ENCODE measurements at places on chromosomes 3 and 15. TPM values are rescaled to one million over a fixed set of nuclear protein-coding genes. Genes with fewer than 3 reads are reported as not detected.
A peak's percentile ranks its signal among the peaks of the same experiment; 100 is the strongest.

DNA sequence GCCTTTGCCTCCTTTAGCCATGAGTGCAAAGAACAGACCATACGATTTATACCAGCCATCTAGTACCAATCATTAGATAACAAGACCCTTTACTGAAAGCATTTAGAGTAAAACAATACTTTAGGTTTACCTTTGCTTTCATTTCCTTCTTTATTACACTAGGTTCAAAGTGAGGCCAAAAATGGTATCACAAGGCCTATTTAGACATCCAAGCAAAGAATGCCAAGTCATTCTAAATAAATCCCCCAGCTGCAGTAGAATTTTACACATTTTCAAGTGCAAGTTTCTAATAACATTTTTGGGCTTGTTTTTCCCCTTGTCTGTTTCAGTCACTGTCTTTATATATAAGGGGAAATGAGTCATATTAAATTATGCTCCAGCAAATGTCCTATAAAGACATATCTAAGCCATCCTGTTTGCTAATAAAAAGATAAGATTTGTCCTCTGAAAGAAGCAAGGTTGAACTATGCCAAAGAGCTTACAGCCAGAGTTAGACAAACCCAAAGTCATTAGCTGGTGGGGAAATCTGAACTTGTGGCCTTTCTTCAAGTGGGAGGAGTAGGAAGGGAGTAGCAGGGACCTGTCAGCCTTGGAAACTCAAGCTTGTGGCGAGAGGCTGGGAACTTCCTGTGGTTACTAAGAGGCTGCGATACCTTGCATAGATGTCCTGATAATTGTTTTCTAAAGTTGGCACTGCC is 232.7 kb downstream of the MECOM start:
- no peak for DNase-seq

The MYL3 gene
- not detected for total RNA-seq

GRCh38 chr15:74750751-74751150 is 2.1 kb downstream of the CYP1A2 start:
- no peak for DNase-seq

The SNTN gene
- not detected for total RNA-seq

DNA sequence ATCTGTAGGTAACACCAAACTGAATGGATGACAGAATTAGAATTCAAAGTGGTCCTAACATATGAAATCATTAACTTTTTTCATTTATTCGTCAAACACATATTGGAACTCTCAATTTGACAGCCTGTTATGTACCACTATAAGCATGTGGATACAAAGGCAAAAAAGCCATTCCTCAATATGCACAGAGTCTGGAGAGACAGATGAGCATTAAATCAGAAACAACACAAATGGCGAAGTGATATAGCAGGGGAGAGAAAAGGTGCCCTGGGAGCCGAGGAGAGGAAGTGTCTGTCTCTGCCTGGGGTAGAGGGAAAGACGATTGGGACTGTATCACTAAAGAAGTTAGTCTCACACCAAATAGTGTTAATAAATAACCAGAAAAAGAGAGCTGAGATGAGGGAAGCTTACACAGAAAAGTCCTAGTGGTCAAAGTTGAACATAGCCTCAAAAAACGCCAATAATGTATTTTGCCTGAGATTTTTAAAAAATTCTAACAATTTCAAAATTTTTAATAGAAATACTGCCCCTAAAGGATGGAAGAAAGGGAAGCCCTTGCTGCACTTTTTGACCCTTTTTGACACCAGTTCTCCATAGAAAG is 417.5 kb downstream of the TUSC7 start:
- no peak for DNase-seq

The TRH gene
- total RNA-seq, result not detected

DNA sequence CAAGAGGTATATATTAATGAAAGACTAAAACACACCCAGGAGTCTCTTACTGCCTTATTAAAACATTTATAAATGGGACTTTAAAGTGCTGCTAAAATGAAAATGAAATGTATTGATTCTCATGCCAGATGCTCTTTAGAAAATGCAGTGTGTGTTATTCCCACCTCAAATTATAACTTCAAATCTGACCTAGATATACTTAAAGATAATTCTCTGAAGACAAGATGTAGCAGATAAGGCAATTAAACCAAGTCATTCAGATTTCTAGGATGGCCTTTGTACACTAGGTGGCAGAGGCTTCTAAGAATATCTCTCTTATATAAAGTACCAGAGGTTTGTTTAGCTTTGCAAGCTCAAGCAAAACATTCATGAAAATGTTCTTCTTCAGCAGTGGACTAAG is 26.9 kb upstream of the GOLGA8B start:
- no peak for DNase-seq

DNA sequence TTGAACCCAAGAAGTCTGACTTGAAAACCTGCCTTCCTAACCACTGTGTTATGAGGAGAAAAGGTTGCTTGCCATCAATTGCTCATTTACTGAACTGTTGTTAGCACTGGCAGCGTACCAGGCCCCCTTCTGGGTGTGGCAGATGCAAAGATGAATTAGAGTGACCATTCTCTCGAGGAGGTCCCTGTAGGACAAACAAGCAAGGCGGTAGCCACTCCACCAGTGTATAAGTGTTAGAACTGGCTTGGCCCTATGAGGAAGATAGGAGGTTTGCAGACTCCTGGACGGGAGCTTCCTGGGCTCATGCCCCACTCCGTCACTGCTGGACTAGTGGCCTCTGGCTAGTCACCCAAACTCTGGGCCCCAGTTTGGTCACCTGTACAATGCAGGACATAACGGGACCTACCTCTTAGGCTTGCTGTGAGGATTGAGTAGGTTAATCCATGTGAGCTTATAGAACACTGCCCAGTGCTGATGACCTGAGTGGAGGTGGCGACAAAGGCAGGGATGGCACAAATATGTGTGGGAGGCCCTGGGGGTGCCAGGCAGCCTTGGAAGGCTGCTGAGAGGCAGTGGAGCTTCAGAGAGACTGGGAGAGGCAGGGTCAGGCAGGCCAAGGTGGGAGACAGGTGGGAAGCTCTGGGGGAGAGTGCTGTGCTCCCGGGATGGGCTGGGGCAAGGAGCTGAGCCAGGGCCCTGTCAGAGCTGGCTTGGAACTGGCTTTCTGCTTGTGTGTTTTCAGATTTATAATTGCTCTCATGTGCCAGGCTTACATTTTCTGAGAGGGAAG is 145.9 kb downstream of the DNAJB8 start:
- no peak for DNase-seq

- no peak for DNase-seq
These were observed 248.8 kb downstream of the SHOX2 start for GRCh38 chr3:157857440-157857839.

DNA sequence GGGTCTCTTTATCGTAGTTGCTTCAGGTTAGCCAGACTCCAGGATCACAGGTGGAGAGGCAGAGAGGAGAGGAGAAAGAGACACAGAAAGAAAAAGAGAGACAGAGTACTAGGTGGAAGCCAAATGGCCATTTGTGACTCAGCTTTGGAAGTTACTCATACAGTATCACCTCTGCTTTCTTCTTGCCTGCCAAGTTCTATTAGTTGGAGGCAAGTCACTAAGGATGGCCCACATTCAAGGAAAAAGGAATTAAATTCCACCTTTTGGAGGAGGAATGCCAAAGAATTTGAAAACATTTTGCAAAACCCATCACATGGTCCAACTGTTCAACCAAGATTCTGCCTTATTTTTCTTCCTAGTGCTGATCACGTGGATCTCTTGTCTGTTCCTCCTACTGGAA is 291.1 kb downstream of the CHL1 start:
- DNase-seq, result no peak

DNA sequence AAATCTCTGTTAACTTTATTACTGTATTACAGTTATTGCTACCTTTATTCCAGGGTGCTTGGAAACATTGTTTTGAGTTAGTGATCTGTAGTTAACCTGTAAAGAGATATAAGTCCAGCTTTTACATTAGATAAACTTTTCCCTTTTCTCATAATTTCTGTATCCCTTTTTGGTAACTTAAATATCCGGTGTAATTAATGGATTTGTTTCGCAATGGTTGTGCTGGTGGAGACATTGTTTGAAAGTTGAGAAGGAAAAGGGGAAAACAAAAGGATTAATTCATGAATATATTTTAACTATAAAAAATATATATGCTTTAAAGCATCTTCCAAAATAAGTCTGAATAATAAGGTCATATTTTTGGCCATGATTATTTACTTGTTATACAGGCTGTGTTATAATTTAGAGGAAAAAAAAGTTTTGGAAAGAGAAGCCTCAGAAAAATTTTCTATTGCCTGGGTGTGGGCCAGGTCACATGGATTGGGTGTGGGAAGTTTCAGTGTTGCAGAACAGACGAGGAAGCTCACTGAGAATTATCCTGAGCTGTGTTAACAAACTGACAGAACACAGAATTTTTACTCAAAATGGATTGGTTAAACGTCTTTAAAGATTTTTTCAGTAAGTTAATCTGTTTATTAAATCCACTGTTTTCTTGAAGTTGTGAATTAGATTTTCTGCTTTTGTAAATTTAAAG is 27.7 kb upstream of the IL20RB start:
- no peak for DNase-seq

The ANKRD34C gene
- not detected for total RNA-seq

- no peak for DNase-seq
These were observed 1.9 kb upstream of the BLOC1S6 start for GRCh38 chr15:45585069-45585791.

GRCh38 chr3:9727041-9727595 is 4.4 kb upstream of the BRPF1 start:
- DNase-seq, result peak; percentile 89

The SLC51A gene
- total RNA-seq, result 9.8 TPM

DNA sequence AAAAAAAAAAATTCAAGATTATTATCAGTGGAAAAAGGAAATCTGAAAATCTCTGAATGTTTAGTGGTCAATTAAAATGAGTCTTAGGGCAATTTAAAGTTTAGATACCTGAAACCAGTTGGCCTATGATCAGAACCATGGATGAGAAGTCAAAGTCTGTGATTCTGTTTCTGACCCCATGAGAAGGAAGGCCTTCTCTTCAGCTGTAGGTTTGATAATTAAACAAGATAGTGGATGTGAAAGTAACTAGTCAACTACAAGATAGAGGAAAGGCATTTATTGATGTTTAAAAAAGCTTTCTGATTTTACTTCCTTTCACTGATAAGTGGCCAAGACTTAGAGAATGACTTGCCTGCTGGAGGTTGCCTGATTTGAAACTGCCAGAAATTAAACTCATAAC is 8.7 kb downstream of the PLS1 start:
- DNase-seq, result no peak

DNA sequence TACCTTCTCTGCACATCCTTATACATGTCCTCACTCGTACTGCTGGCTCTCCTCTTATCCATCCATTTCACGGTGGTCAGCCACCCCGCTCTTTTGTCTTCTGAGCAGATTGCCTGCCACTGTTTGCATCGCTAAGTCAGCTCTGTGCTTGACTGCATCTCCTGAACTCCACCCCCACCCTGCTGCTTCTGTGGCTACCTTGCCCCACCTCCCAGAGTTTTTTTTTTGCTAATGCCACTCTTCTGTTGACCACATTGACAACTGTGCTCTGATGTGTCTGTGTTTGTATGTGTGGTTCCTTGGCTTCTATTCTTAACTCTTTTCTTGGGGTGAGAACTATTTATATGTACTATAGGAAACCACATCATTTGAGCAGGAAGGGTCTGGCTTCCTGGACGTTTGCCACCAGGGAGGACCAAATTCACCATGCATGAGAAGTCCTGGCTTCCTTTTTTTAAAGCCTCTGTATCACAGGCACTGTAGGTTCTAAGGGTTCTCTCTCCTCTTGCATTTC is 12.8 kb upstream of the MTMR10 start:
- no peak for DNase-seq

The CYP8B1 gene
- not detected for total RNA-seq

The ZMYND10 gene
- 0.54 TPM for total RNA-seq

GRCh38 chr3:146067048-146067447 is 93.9 kb downstream of the PLOD2 start:
- no peak for DNase-seq

The HYAL3 gene
- 4.9 TPM for total RNA-seq

The SERPINI2 gene
- 0.25 TPM for total RNA-seq

The MINDY4B gene
- not detected for total RNA-seq

The AADACL2 gene
- not detected for total RNA-seq

The GOLGA6L7 gene
- total RNA-seq, result not detected

- no peak for DNase-seq
These were observed 326.8 kb downstream of the TUSC7 start for GRCh38 chr3:117036259-117036799.

- DNase-seq, result no peak
These were observed 863.2 kb downstream of the GBE1 start for GRCh38 chr3:80898211-80898610.

- DNase-seq, result peak; percentile 19
These were observed 14.9 kb downstream of the ITGA11 start for GRCh38 chr15:68417051-68417450.

DNA sequence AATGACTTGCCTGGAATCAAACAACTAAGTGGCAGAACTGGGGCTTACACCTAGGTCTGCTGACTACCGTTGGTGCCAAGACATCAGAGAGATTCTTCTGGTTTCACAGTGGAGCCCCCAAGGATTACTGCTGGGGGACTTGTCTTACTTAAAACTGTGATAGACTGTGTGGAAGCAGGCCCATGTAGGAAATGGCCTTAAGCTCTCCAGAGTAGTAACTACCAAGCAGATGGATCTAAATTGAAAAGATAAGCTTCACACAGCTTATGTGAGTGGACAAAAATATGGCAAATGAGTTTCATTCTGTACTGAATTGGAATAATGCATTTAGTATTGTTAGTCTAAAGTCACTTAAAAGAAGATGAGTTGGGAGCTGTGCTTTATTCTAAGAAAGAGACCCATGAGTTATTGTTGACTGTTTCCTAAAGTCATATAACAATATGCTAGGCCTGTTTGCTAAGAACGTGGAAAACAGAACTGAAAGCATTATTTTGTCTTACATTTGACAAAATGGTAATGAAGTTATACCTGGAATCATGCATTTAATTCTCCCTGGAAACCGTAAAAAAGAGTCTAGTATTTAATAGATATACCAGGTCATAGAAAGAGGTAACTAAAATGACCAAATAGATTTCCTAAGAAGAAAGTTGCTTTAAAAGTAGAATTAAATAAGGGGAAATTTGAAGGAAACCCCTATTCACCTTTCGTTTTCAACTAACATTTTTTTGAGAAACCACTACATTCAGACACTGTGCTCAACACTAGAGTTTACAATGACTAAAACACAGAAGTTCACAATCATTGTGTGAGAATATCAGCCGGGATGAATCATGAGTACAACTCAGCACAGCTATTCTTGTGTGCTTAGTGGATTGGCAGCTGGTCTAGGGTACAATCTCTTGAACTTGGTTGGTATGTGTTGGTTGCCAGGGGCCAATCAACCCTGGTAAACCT is 13.0 kb upstream of the MAPK6 start:
- no peak for DNase-seq

- DNase-seq, result no peak
These were observed 61.6 kb downstream of the WWTR1 start for GRCh38 chr3:149596134-149596770.

DNA sequence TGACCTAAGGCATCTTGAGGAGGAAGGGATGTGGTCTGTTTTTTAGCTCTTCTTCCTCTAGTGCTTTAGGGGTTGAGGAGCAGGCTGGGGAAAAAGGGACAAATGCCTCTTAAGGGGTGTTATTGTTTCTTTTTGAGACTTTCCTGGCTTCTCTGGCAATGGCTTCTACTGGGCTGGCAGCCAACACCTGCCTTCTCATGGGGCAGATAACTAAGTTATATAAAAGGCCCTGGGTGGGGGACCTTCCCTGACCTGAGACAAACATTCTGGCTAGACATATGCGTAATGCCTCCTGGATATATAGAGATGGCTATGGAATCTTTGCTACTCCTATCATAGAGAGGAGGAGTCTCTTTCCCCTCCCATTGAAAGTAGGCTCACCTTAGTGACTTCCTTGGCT is 179.2 kb upstream of the PROK2 start:
- DNase-seq, result no peak

All from H1 (cell line).